Cerebellar cortex (tissue), 1 donor: ENCODE measurements at places on chromosomes 4 and X.

- DNase-seq = no peak
Observed at GRCh38 chr4:61094854-61095598, 105.1 kb upstream of the ADGRL3 start.

GRCh38 chr4:166538491-166539005, 665.5 kb downstream of the TLL1 start:
- DNase-seq = no peak

DNA sequence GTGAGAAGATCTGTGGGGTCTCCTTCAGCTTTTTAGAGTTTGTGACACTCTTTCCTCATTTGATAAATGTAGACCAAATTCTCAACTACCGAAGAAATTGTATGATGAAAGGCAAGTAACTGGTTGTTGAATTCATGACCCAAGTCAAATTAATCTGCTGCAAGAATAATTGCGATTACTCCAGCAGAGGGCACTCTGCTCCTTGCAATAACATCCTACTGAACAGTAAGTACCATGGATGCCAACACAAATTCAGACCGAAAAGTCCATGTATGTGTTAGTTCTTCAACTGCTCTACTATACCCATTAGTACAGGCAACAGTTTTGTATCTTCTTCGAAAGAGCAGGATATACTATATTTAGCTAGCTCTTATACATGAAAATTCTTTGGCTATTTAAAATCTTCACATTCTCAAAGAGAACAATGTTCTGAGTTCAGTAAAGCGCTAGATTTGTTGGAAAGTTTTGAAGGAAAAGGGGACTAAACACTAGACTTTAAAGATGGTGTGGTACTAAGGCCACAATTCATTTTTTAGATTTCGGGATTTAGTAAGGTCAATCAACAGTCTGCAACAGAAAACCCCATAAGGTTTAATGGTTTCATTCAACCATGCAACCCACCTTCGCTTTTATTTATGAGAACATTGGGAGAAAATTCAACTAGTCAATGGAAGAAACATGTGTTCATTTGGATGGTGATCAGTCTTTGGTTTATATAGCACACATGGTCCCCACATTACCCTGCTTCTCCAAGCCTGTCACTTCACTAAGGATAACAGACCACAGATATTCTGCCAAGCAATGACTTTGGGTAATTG, 105.4 kb upstream of the TBC1D9 start:
- DNase-seq = peak; percentile 95

- no peak for DNase-seq
Observed at GRCh38 chrX:34619920-34620319, 37.2 kb downstream of the TMEM47 start.

GRCh38 chrX:104427073-104427472, 138.9 kb upstream of the IL1RAPL2 start:
- no peak for DNase-seq

DNA sequence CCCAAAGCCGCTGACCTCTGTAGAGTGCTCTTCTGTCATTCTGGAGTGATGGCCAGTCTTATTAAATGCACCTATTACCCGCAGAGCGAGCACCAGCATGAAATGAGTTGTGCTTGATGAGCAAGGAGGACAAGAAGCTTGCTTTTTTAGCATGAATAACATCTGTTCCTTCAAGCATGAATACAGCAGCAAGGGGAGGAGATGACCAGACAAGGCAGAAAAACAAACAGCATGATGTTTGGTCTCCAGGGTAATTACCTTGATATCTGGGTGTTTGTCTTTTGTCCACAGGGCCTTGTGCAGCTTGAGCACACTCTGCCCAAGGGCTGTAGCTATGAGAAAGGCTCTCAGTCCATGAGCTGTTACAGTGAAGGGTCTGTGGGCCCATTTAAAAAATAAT, 324.8 kb upstream of the DDX53 start:
- DNase-seq = peak; percentile 25

- no peak for DNase-seq
Observed at GRCh38 chr4:149135062-149135461, 680.6 kb downstream of the IQCM start.

GRCh38 chr4:116323606-116324005, 761.8 kb downstream of the TRAM1L1 start:
- DNase-seq = no peak

GRCh38 chr4:188377816-188378215, 238.6 kb downstream of the TRIML1 start:
- DNase-seq = no peak

DNA sequence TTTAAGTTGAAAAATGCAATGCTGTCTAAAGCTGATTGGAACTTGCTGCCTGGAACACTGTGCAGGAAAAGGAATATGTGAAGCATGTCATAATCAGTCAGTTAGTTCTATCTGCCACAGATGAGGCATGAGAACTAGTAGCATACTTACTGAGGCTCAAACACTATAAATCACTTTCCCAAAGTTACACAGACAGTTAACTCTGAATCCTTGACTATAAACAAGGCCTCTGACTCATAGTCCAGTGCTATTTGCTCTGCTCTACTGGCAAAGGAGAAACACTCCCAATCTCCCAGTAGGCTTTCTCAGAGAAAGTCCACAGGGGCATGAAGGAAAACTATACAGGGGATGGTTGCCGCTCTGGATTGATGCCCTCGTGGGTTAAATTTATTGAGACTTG, 2078.4 kb upstream of the TENM3 start:
- no peak for DNase-seq

- DNase-seq = no peak
Observed at GRCh38 chr4:185033072-185033471, 14.8 kb downstream of the HELT start.

- DNase-seq = no peak
Observed at GRCh38 chr4:4913147-4913561, 53.7 kb downstream of the MSX1 start.

DNA sequence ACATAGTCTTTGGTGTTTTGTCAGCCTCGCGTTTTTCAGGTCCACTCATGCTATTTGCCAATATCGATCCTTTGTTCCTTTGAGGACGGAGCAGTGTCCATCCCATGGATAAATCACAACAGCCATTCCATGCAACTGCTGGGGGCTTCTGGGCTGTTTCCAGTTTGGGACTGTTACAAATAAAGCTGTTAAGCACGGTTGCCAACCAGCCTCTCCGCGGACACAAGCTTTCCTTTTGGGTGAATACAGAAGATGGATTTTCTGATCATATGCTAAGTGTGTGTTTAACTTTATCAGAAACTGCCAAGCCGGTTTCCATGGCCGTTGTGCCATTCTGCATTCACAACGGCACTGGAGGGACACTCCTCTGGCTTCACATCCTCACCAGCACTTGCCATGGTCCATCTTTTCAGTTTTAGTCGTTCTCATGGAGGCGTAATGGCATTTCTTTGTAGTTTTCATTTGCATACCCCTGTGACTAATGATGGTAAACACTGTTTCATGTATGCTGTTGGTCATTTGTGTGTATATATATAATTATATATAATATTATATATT, 67.8 kb downstream of the ABLIM2 start:
- DNase-seq = no peak

DNA sequence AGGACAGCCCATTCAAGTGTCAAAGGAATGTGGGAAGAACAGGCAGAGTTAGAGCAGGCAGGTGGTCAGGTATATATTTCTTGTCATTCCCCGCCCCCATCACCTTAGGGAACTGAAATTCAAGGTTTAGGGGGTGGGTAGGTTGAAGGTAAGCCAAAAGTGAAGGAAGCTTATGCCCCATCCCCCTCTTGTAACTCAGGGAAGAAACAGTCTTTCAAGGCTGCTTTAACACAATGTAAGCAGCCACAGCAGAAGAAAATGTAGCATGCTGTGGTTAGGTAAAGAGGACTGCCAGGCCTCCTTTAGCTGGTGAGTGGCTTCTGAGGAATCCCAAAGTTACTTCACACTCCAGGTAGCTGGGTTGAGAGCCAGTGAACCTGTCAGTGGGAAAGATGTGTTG, 122.3 kb downstream of the RS1 start:
- DNase-seq = no peak

DNA sequence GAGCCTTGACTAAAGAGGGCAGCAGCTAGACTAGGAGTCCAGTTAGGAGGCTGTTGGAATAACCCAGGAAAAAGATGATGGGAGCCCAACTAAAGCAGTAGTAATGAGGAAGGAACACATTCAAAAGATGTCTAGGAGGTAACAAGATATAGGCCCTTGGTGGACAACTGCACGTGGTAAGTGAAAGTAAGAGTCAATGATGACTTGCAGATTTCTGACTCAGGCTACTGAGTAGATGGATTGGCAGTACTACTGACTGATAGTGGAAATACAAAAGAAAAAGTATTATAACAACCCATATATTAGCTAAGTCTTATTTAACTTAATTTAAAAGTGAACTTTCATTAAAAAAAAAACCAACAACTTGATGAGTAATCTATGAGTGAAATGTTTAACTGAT, 74.0 kb downstream of the PAK3 start:
- DNase-seq = no peak

GRCh38 chr4:45477311-45477733, 646.5 kb downstream of the GABRG1 start:
- no peak for DNase-seq

GRCh38 chr4:21946858-21947257, 1.7 kb downstream of the KCNIP4 start:
- DNase-seq = peak; percentile 91

DNA sequence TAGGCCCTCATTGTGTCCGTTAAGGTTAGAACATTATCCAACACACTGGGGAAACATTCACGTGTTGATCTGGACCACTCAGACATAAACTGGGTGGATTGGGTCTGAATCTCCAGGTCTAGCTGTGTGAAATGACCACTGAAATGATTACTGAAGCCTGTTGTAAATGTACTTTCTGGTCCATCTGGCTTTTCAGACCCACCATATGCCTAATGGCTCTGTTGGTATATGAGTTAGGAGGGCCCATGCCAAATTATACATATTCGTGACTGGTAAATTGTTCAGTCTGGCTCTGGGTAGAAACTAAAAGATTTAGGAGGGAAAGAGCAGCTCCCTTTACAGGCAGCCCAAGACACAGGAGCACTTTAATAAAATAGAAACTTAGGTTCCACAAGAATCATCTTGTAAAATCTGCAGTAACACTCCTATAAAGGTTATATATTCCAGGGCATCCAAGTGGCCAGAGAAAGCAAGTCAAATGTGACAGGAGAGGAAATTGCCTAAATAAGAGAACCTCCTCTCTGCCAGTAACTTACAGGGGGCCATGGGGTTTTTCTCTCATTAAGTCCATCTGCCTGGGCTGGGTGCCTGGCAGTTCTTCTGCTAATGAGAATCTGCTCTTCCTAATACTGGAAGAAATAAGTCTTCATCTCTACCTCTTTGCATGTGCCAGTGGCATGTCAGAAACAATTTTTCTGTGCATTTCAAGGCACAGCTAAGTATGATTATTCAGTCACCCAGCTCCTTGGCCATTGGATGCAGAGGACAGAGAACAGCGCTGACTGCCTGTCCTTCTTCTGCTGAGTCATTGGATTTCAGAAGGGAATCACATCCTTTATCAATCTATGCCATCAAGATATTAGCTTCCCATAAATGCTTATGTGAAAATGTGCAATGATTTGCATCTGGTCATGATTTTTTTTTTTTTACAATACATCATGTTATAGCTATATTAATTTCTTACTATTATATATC, 112.6 kb downstream of the GLRA2 start:
- peak; percentile 88 for DNase-seq

- no peak for DNase-seq
Observed at GRCh38 chrX:134371133-134371532, 88.8 kb upstream of the HPRT1 start.
